Lower leg skin (tissue), 4 donors: ENCODE measurements at places on chromosomes 5 and 9. TPM values are rescaled to one million over a fixed set of nuclear protein-coding genes. Genes with fewer than 3 reads are reported as not detected.

Gene TLE1
- 42.0 TPM for total RNA-seq

Gene DPM2
- 13.8 TPM for total RNA-seq

DNA sequence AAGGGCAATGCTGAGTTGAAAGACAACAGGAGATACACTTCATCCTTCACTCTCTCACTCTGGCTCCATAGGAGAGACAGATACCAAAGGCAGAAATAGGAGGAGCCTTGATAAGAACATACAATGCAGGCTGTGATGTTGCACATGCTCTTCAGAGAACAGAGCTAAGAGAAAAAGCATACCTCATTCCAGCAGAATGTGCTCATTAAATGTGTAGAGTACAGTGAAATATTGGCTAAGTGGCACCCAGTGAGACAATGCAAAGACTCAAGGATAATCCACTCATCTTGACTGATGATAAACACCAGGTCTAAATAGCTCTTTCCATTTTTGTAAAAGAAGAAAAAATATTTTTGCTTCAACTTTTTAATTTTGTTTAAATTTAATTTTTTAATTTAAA, 139.7 kb downstream of the OR2K2 start:
- DNase-seq, result no peak

DNA sequence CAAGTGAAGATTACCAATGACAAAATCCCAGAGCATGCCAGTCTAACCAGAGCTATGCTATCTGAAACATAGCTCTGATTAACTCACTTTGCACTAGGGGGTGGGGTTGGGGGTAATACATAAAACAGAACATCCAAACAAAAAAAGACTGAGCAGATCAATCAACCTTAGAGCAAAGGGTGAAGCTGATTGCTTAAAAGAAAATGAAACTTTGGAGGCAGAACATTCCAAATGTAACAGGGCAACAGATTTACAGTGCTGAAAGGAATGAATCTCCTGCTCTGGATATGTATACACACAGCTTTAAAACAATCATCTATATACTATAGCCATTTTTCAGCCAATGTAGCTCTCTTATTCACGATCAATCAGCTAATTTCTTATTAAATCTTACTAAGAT, 4.9 kb downstream of the IL6ST start:
- DNase-seq, result no peak

DNA sequence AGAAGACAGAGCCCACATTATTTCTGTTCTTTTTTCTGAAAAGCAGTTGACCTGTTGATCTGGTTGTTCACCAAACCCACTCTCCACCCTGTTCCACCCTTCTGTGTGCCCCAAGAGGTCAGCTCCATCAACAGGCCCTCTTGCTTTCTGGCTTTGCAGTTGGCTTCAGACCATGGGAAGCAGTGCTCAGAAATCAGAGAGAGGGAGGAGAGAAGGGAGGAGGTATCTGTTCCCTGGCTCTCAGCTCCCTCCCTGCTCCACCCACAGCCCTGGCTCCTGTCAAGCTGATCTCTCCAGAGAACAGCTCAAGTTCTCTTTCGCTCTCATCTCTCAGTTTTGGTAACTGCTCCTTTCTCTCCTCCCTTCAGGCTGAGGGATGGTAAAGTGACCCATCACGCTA, 144.2 kb upstream of the RAI14 start:
- no peak for DNase-seq

- DNase-seq, result no peak
Measured at GRCh38 chr9:123417289-123418051, 61.5 kb downstream of the CRB2 start.

DNA sequence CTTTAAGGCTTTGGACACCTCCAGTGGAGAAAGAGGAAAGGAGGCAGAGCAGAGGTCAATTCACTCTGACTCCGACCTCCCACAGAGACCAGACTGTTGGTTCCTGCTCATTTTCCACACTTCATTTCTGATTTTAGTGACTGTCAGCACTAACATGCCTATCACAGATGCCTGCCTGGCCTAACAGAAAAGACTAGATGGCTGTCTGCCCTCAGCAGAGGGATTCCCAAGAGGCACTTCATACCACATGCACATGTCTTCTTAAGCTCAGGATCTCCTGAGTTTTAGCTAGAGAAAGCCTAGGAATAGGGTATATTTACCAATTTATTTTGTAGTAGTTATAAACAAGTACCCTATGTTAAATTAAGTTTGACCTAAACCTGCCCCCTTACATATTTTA, 336.0 kb downstream of the ENC1 start:
- no peak for DNase-seq

DNA sequence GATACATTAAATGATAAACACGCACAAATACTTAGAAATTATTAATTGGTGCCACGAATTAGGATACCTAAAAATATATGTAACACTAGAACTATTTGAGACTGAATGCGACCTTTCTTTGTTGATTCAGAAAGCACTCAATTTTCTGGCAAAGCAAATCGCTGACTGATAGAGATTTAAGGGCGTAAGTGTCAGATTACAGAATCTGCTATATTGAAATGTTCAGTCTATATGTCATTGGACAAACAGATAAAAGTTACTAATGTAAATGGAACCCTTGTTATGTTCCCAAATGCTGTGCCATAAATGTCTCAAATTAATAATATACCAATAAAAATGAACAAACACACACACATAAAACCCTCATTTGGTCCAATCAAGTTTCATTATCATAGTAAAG, 137.9 kb downstream of the MPDZ start:
- DNase-seq, result no peak

DNA sequence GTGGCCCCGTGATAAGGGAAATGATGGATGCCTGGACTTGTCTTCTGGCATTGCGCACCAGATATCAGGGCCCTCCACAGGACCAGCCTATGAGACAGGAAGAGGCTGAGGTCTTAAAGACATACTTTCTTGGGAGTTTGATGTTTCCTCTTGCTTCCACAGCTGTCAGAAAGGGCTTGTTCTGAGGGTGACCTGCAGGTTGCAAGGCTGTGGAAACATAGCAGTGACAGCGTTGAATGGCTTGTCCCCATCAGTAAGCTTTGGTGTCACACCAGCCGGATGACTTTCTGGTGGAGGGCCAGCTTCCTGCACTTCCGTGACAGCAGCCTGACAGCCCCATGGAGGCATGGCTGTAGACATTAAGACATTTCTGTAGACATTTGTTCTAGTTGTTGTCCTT, 143.2 kb downstream of the C9orf152 start:
- no peak for DNase-seq

GRCh38 chr9:134158753-134159392, 5.5 kb downstream of the RNU6ATAC start:
- no peak for DNase-seq
